AG08395 (cell line): ENCODE measurements at places on chromosomes 5 and 9.

DNA sequence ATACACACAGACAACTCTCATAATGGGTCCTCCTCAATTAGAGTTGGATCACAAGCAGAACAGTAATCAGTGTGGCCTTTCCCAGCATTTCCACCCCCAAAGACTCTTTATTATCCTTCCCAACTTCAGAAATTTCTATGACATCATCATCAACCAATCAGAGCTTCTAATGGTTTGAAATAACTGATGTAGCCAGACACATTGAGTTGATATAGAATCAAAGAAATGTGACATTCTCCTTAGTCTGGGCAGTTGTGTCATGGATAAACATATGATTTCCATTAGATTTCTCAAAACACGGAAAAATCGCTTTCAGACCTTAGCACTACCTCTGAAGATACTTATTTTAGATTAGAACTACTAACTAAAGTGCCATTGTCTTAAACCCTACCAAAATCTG is 75.7 kb upstream of the NFIB start:
- DNase-seq, result no peak

DNA sequence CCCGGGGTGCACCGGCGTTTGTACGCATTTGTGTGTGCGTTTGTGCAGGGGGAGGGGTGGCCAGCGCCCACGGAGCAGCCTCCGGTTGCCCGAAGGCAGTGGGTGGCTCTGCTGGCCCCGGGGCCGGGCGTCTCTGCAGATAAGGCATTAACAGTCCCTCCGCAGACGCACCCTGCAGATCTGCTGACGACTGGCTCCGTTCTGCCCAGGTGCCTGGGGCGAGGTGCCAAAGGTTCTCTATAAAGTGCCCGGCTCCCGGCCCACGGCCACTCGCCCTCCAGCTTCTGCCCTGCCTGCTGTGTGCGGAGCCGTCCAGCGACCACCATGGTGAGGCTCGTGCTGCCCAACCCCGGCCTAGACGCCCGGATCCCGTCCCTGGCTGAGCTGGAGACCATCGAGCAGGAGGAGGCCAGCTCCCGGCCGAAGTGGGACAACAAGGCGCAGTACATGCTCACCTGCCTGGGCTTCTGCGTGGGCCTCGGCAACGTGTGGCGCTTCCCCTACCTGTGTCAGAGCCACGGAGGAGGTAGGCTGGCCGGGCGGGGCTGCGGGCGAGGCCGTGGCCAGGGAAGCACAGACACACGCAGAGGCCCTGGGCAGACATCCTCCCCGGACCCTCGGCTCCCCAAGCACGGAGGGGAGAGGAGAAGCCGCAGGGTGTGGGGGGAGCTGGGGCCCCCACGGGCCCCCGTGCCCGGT is at the start of gene SLC6A19:
TSS of gene SLC6A19 (plus strand) at position 269 of the 699 bp plus-strand sequence. CDS start at position 325, 56 bp downstream.
- no peak for DNase-seq

GRCh38 chr5:32434221-32434620 is 10.3 kb downstream of the ZFR start:
- DNase-seq, result no peak

DNA sequence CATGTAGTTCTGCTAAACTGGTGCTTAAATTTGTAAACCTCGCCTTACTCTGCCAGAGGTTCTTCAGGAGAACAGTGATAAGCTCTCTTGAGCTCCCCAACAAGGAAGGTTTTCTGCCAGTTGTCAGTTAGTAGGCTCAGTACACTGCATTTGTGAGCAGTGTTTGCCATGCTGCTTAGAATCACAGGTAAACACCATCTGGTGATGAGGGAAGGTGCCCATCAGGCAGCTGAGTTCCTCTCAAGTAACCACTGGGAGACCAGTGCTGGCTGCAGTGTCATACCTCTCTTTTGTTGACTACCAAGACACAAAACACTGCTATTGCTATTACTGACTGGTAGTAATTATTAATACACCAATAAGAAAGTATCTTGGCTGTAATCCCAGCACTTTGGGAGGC is 186.2 kb upstream of the OTULINL start:
- DNase-seq, result no peak

DNA sequence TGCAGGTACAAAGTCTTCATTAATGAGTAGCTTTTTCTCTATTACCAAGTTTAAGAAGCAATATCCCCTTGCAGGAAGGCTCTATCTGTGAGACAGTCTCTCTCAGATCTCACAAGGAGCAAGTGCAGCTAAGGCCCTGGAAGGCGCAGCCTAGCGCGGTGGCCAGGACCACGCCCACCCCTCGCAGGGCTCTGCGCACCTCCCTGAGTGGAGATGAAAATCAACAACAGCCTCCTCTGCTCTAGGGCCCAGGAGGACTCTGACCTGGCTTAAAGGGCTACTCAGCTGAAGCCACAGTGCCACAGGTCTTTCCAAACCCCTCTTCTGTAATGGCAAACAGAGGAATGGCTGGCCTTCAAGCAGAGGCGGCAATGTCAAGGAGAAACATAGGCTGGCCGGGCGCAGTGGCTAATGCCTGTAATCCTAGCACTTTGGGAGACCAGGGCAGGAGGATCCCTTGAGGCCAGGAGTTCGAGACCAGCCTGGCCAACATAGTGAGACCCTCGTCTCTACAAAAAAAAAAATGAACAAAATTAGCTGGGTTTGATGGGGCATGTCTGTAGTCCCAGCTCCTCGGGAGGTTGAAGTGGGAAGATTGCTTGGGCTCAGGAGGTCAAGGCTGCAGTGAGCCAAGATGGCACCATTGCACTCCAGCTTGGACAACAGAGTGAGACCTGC is 11.9 kb downstream of the SEC16A start:
- no peak for DNase-seq

- DNase-seq, result peak; percentile 73
These were observed 98.8 kb downstream of the GCNT1 start for GRCh38 chr9:76557674-76558225.

GRCh38 chr9:83933790-83934189 is 12.6 kb upstream of the KIF27 start:
- DNase-seq, result no peak

- peak; percentile 80 for DNase-seq
These were observed 59.1 kb downstream of the TNFSF15 start for GRCh38 chr9:114746591-114747346.

DNA sequence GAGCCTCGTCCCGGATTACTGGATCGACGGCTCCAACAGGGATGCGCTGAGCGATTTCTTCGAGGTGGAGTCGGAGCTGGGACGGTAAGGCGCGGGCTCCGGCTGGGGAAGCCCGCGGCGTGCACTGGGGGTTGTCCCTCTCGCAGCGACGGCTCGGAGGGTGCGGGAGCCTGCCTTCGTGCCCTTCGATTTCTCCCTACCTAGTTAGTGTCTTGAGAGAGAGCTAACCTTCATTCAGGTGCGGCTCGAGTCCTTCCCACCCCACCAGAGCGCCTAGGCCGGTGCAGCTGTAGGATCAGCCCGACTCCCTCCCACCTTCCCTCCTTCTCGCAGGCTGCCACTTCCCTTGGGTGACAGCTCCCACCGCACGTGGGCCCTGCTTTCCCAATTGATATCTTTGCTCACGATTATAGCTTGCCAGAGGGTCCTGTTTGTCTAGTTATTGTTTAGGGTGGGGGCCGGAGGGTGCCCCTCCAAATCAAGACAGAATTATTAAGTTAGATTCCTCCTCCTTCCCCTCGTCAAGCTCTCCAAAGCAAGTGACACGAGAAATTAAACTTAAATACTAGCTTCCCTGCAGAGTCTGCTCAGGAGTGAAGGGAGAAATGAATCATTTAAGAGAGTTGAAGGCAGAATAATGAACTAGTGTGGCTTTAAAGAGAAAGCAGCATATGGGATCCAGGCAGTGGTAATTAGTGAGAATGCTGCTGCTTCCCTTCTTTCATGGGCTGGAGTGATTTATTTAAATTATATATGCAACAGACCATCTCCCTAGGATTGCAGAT is 569 bp downstream of the CAMK4 start:
- DNase-seq, result no peak

DNA sequence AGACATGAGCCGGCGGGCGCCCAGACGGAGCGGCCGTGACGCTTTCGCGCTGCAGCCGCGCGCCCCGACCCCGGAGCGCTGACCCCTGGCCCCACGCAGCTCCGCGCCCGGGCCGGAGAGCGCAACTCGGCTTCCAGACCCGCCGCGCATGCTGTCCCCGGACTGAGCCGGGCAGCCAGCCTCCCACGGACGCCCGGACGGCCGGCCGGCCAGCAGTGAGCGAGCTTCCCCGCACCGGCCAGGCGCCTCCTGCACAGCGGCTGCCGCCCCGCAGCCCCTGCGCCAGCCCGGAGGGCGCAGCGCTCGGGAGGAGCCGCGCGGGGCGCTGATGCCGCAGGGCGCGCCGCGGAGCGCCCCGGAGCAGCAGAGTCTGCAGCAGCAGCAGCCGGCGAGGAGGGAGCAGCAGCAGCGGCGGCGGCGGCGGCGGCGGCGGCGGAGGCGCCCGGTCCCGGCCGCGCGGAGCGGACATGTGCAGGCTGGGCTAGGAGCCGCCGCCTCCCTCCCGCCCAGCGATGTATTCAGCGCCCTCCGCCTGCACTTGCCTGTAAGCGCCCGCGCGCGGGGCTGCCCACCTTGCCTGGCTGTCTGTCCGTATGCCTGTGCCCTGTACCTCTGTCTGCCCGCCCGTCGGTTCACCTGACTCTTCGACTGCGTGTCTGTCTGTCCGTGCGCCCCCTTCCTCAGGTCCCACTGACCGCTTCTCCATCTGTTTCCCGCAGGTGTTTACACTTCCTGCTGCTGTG is 412 bp downstream of the FGF18 start:
- DNase-seq, result peak; percentile 31

GRCh38 chr9:78664370-78664769 is 367.4 kb downstream of the PSAT1 start:
- no peak for DNase-seq

GRCh38 chr5:111229221-111229835 is 5.1 kb downstream of the CAMK4 start:
- no peak for DNase-seq

DNA sequence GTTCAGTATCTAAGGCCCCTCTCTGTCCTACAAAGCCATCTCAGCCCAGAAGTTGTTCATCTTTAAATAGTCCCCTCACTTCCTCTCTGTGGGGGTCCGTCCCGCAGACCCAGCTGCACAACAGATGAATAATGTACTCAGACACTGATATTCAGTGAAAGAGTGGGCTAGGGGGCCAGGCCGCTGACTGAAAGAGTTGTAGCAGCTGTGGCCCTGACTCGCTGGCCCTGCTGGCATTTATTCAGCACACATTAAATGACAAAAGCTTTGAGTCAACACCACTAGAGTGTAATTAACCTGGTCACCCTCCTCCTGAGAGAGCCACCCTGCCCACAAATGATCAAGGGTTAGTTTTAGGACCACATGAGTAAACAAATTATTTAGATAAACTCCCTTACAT is 76.3 kb downstream of the MED10 start:
- no peak for DNase-seq

DNA sequence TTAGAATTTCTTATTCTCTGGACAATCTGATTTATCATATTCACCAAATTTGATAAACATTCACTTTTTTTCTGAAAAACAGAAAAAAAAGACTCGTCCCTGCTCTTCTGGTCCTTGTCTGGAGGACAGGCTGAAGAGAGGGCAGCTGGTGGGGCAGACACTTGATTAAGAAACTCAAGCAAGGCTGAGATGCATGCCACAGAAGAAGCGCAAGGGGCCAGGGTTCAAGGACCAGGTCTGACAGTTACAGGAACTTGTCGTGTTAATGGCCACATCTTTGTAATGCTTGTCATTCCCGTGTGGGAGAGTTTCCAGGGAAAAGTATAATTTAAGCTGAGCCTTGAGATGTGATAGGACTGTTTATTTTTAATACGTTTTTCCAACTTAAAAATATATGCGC is 40.6 kb upstream of the SHB start:
- no peak for DNase-seq

- no peak for DNase-seq
These were observed 66.5 kb upstream of the DAP start for GRCh38 chr5:10827571-10827970.

DNA sequence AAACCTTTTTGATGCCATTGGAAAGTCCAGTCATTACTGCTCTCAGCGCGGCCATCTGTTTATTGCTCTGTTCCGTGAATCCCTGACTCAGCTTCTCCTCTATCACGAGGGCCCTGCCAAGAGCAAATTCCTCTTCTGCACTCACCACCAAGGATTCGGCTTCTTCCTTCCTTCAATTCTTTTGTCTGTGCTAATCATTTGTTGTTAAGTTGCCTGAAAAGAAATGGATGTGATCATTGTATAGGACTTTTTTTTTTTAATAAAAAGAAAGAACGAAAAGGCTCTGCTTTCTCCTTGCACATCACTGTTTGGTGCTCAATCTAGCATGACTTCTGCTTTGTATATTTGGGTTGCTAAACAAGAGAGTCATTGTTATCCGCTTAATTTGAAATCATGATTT is 128.7 kb upstream of the PIK3R1 start:
- DNase-seq, result peak; percentile 78

- DNase-seq, result no peak
These were observed 26.1 kb downstream of the AP3B1 start for GRCh38 chr5:78268356-78268755.

DNA sequence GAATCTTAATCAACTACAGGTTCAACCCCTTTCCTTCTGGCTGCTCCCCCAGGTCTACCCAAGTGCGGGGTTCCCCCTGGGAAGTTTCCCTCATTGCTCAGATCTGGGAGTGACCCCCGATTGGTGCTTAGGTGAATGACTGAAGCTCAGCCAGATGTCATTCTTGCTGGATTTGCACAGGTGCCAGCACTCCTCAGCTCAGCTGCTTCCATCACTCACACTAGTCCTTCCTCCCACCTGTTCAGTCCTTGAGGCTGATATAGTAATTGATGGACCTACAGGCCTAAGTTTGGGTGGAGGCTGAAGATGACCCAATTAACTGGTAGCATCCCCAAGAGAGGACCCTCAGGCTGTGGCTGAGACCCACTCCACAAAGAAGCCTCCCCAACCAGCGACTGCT is 32.9 kb downstream of the PRLR start:
- no peak for DNase-seq

DNA sequence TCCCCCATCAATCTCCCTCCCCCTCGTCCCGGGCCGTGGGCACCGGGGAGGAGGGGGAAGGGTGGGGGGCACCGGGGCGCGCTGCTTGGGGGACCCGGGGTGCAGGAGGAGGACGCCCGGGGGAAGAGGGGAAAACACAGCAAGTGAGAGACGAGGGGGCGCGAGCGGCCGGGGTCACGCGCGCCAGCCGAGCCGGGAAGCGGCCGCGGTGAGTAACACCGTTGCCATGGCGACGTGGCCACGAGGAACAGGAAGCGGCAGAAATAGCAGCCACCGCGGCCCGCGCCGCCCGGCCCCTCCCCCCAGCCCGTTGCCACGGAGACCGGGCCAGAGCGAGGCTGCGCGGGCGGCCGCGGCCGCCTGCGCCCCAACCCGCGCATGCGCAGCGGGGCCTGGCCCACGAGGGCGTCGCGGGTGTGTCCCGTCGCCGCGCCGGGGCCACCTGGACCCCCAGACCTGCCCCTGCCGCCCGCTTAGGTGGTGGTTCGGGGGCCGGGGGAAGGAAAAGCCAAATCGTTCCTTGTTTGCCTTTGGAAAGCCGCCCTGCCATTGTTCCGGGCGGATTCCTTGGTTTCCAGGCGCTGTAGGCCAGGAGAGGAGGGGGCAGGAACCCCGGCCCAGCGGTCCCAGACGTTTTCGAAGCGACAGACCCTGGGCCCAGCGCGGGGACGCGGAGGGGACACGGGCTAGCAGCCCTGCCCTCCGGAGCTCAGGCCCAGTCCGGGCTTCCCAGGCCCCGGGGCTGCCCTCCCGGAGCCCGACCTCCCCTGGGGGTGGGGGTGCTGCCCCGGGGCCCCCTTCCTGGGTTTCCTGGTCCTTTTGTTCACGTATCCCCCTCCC is 207.1 kb downstream of the C9orf50 start:
- DNase-seq, result peak; percentile 99
